ENCODE measurements at places on chromosomes 2 and 18.

DNA sequence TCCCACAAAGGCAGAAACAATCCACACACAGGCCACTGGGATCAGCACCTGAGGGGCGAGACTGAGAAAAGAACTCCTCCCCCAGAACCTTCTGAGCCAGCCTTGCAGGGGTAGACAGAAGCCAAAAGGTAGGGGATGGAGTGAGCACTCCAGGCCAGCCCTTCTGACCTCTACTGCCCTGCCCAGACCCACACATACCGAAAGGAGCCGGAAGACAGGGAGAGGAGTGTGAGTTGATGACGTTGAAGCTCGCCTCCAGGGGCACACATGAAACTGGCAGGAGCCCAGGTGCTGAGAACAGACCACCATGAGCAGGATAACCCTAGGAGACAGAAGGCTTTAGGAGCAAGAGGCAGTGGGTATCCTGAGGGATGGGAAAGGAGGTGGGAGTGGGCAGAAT lies 1.8 kb downstream of the SLC23A3 start:
- DNase-seq: no peak

DNA sequence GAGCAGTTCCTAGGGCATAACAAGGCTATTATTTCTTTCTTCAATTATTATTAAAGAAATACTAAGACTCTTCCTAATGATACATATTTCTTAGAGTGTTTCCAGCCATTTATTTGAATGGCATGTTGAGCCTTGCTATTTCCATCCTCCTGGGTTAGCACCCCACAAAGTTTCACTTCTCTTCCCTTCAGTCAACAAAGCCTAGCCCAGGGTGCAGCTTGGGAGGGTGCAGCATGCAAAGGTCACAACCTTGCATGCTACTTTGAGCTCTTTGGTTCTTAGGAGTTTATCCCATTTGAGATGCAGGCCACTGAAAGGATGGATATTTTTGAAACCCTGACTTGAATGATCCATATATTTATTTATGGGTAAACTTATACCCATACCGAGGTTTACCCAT lies 454.4 kb upstream of the MEIS1 start:
- DNase-seq: no peak

GRCh38 chr2:155708071-155708470 lies 624.5 kb downstream of the NR4A2 start:
- DNase-seq: no peak

- DNase-seq: no peak
Measured at GRCh38 chr2:1373830-1374229, 39.4 kb upstream of the TPO start.

GRCh38 chr2:191917967-191918651 lies 71.2 kb upstream of the CAVIN2 start:
- DNase-seq: no peak

GRCh38 chr2:54103454-54104314 lies 11.7 kb upstream of the ACYP2 start:
- peak; percentile 73 for DNase-seq

- no peak for DNase-seq
Measured at GRCh38 chr2:28644760-28645159, 106.9 kb upstream of the PPP1CB start.

- no peak for DNase-seq
Measured at GRCh38 chr2:60883896-60884295, 2.5 kb downstream of the REL start.

DNA sequence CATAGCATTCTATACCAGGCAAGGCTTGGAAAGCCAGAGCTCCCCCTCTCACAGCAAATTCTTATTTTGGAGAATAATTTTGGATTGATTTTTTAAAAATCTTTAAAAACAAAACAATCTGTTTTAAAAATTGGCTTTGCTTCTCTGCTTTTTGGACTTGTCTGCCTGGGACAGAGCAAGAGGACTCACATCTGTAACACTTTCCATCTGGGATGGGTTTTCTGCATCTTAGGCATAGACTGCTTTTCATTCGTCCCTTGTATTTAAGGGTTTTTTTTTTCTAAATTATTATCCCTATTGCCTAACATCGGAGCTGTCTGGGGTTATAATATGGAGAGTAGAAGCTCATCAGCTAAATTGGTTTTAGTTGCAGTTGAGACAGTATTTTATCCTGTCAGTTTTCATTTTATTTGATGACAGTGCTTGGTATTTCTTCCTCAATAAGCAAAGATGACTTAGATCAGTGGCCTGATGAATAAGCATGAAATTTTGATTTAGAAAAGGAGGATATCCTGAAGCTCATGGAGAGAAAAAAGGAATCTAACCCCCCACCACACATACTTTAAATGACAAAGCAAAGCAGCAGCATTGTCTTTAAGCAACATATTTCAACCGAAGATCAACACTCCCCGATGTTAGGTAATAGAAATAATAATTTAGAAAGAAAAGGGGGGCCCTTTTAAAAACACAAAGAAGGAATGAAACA lies 2.3 kb upstream of the FZD7 start:
- DNase-seq: no peak

- no peak for DNase-seq
Measured at GRCh38 chr18:47729356-47729755, 201.1 kb downstream of the SMAD2 start.

GRCh38 chr2:114261366-114261765 lies 181.1 kb upstream of the DPP10 start:
- DNase-seq: no peak

- no peak for DNase-seq
Measured at GRCh38 chr2:99031481-99031880, 95.5 kb upstream of the CRACDL start.

GRCh38 chr18:36465970-36466369 lies 168.5 kb downstream of the FHOD3 start:
- no peak for DNase-seq

DNA sequence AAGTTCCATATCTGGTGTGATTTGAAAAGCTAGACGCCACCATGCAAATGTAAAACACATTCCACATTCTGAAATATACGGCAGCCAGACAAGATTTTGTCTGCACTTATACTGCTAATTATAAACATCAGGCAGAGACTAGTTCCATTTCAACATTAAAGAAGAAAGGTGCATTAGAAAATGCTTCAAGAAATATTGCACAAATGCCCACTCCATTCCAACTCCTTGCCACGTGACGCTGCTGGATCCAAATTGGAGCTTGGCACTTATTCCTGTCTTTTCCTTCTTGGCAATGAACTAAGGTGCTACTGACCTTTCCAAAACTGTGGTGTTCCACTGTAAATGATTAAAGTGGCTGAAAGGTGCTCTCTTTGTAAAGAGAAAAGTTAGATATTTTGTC lies 6.3 kb downstream of the COL6A3 start:
- no peak for DNase-seq

- no peak for DNase-seq
Measured at GRCh38 chr2:68714866-68715265, 19.7 kb upstream of the ARHGAP25 start.

DNA sequence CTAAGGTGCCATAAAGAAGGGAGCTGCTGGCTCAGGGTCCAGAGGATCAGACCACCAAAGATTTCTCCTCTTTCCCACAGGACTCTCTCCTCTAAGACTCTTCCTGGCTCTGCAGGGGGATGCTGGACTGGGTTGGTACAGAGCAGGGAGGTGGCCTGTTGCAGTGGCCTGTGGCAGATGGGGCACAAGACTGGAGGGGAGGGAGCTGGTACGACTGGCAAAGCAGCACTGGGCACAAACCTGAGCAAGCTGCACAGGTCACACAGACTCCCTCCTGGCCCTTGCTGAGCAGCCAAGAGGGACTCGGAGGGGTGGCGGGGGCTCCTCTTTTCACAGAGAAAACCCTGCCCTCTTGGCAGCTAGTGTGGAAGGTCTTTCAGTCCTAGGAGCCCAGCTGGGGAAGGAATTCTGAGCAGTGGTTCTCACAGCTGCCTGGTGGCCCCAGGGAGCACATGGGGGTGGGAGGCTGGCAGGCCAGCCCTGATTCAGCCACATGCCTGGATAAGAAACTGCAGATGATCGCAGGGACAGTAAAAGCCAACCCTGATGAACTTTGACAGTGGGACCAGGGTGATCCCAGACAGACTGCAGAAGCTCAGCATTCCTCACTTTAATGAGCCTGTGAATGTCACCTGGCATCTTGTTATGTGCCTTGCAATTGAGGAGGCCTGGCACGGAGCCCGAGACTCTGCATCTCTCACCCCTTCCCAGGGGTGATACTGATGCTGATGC lies 32.5 kb upstream of the ACAA2 start:
- no peak for DNase-seq

- no peak for DNase-seq
Measured at GRCh38 chr18:53056064-53056463, 716.1 kb downstream of the DCC start.

GRCh38 chr18:48006415-48007175 lies 76.1 kb upstream of the SMAD2 start:
- no peak for DNase-seq

- no peak for DNase-seq
Measured at GRCh38 chr2:2655453-2656114, 324.5 kb upstream of the MYT1L start.

DNA sequence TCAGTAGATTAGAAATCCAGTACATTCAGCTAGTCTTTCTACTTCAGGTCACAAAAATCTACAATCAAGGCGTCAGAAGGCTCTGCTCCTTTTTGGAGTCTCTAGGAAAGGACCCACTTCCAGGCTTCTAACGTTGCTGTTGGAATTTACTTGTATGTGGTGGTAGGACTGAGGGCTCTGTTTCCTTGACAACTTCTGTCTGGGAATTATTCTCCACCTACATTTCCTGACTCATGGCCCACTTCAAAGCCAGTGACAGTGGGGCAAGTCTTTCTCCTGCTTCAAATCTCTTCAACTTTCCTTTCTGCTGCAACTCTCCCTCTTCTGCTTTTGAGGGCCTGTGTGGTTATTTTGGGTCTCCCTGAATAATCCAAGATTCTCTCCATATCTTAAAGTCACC lies 10.4 kb upstream of the TMX3 start:
- DNase-seq: peak; percentile 28

GRCh38 chr2:3078684-3079083 lies 298.9 kb downstream of the EIPR1 start:
- peak; percentile 3 for DNase-seq
